ENCODE measurements at places on chromosomes 6 and 20. TPM values are rescaled to one million over a fixed set of nuclear protein-coding genes. Genes with fewer than 3 reads are reported as not detected.

The FRS3 gene
- 5.3 TPM for total RNA-seq

The POM121L2 gene
- total RNA-seq: not detected

The MOG gene
- not detected for total RNA-seq

The NRM gene
- total RNA-seq: 7.1 TPM

The TSHZ2 gene
- 21.8 TPM for total RNA-seq

The SPATA25 gene
- 4.7 TPM for total RNA-seq

The TRAPPC3L gene
- 0.06 TPM for total RNA-seq

The TRIM38 gene
- 12.7 TPM for total RNA-seq

The COL21A1 gene
- 91.7 TPM for total RNA-seq

The SLPI gene
- 2.8 TPM for total RNA-seq
